ENCODE measurements at places on chromosomes 1 and 21.

DNA sequence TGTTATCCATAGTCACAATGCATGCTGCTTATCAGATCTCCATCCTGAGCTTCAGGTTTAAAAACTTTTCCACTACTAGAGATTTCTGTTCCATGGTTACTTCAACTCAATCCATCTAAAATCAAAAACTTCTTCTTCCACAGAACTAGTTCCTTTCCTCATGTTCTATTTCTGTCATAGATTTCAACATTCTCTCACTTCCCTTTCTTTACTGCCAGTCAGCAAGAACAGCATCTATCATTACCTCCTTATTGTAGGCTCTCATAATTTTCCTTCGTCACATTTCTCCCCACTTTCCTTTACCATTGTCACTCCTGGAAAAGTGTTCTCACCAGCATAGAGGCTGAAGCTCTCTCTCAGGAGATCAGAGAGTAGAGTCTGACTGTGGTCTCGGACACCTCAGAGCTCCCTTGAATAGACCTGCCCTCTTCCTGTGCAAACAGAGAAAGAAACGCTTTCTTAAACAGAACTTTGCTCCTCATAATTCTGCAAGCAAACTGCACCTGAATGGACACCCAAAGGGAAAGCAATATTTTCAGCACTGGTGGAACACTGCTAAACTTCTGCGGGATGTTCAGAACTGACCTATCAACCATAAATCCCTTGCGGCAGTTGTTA is 48.7 kb upstream of the KIRREL1 start:
- no peak for DNase-seq

GRCh38 chr1:32205401-32206370 is at the start of gene IQCC:
Gene IQCC (plus strand): TSS chr1:32205671. CDS start chr1:32205682, 11 bp downstream.
- peak; percentile 77 for DNase-seq

- DNase-seq: no peak
Observed at GRCh38 chr1:116835161-116835560, 74.6 kb upstream of the PTGFRN start.

- no peak for DNase-seq
Observed at GRCh38 chr1:229406798-229407197, 27.1 kb downstream of the ACTA1 start.

DNA sequence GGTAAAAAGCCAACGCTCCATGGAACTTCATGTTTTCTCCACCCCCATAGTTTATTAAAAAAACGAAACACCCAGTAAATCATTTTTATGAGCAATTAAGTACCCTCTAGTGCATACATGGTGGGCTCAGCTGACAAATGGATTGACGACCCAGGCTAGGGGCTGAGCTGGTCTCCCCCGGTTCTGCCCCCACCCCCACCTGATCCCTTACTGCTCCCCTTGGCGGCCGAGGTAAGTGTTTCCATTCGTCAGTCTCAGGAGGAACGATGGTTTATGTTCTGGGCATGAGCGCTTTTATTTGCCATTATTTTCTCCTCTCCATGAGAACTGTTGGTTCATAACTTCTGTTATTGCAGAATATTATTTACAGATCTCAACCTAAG is 233.9 kb upstream of the C1orf174 start:
- DNase-seq: no peak

DNA sequence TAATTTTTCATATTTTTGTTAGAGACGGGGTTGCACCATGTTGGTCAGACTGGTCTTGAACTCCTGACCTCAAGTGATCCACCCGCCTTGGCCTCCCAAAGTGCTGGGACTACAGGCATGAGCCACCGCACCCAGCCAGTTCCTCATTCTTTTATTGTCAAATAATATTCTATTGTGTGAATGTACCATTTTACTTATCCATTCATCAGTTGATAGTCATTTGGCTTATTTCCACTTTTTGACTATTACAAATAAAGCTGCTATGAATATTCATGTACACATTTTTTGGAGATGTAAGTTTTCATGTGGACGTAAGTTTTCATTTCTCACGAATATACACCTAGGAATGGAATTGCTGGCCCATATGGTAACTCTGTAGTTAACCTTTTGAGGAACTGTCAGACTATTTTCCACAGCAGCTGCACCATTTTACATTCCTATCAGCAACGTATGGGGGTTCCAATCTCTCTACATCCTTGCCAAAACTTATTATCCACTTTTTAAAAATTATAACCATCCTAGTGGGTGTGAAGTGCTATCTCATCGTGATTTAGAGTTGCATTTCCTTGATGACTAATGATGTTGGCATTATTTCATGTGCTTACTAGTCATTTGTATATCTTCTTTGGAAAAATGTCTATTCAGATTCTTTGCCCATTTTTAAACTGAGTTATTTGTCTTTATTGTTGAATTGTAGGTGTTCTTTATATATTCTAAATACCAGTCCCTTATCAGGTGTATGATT is 12.7 kb downstream of the PACC1 start:
- peak; percentile 52 for DNase-seq

- no peak for DNase-seq
Observed at GRCh38 chr1:23915466-23915865, 2.3 kb upstream of the CNR2 start.

DNA sequence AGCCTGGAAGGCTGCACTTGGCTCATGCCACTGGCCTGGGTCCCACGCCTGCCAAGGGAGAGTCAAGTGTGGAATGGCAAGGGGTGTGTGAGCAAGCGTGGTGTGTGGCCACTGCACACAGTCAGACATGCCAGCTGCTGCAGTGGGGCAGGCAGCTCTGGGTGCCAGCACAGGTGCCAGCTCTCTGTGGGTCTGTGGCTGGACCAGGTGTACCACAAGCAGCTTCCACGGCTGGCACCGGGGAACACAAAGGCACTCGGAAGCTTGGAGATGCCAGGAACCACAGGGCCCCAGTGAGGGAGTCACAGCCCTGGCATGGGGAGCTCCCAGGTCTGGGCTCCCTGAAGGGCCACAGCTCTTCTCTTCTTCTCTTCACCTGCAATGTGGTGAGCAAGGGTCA is 34.8 kb downstream of the ACTL8 start:
- DNase-seq: no peak

DNA sequence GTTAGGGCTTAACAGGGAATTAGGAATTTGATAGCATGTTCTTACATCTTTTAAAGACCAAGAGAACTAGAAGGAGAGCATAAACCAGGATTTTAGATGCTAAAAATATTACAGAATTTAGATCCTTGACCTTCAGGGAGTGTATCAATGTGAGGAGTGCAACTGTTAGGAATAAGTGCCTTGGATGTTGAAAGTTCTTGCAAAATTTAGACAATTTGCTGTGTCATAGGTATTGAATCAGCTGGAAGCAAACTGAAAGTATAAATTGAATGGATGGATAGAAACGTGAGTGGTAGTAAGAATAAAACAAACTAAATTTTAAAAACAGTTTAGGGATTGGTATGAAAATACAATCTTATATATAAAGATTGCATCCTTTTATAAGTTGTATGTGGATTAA is 27.7 kb downstream of the PPP1R12B start:
- peak; percentile 12 for DNase-seq

DNA sequence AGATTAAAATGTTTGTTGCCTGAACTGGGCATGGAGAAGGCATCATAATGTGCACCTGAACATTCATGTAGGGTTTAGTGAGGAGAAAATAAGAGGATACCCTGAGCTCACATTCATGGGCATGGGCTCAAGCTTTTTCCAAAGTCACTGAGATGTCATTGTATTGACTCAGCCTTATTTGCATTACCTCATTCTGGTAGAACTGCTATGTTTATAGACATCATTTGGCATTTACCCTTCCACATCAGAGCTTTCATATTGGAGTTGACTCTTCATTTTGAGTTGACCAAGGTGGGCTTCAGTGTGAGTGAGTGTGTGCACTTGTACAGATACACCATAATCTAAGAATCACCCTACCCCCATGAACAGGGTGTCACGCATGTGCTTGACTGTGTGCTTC is 143.2 kb downstream of the PBX1 start:
- DNase-seq: peak; percentile 34

GRCh38 chr1:201355471-201355870 is 22.0 kb downstream of the TNNT2 start:
- no peak for DNase-seq

DNA sequence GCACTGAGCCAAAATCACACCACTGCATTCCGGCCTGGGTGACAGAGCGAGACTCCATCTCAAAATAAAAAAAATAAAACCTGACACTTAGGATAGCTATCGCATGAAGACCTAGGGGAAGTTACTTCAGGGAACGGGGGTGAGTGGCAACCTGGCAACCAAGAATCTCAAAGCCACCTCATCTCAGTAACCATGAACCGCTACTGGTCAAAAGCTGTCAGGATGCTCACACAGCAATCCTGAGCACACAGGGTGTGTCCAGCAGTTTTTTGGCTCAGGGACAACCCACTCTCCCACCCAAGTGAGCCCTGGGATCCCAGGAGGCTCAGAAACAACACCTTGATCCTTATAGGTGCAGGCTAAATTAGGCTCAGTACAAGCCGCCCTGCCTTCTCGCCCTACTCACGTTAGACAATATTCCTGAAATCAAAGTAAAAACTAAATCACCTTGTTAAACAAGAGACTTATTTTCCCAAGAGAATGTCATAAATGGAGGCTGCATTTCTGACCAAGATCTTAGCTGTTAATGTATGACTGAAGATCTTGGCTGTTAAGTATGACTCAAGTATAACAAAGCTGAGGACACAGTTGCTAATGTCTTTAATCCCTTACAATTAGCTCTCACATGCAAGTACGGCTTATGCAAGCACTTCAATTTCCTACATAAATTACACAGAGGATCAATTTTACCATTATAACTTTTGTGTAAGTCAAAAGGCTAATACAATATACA is 48.3 kb upstream of the NADK start:
- peak; percentile 28 for DNase-seq

DNA sequence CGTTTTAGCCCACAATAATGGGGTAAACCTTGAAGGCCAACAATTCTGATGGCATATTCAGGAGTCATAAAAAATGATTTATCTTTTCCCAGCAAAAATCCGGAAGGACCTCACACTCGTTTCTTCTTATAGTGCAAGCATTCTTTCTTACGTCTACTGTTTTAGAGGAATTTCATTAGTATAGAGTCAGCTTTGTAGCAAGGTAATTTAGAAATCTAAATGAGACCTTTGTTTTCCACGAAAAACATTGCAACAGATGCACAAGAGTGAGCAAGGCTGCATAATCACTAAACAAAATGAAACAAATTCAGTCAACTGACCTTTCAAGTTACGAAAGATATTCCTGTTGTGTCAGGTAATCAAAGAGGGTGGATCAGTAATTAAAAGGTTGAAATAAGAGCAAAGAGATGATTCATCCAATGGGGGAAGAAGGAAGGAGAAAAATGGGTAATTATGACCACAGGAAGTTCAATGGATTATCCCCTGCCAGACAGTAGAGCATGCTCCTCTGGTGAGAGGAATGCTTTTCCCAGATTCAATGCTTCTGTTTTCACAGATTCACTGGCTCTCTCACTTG is 560 bp upstream of the CSDE1 start:
- DNase-seq: peak; percentile 37

DNA sequence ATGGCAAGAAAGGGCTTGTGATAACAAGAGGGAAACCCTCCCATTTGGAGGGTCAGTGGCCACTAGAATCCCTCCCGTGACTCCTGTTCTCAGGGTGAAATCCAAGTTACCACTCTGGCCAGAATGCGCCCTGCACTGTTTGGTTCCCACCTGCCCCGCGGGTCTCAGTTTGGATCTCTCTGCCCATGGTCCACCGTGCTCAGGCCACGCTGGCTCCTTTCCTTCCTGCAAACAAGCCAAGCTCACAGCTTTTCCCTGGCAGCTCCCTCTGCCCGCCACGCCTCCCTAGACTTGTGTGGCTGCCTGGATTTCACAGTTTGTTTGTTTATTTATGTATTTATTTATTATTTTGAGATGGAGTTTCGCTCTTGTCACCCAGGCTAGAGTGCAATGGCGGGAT is 179.5 kb upstream of the VAMP3 start:
- no peak for DNase-seq

DNA sequence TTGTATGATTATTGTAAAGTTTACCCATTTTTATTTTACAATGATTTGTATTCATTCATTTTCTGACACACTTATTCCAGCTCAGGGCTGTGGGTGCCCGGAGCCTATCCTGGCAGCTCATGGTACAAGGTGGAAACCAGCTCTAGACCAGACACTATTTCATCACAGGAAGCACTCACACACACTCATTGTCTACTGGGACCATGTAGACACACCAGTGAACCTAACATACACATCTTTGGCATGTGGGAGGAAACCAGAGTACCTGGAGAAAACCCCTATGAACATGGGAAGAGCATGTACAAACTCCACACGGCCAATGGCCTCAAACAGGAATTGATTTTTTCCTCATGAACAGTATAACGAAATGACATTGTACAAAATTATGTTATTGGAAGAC is 2.4 kb downstream of the DTL start:
- DNase-seq: no peak

- DNase-seq: no peak
Observed at GRCh38 chr1:241495741-241496140, 23.8 kb downstream of the FH start.

GRCh38 chr1:1527092-1527816 is 13.2 kb downstream of the TMEM240 start:
- no peak for DNase-seq

GRCh38 chr1:113141650-113142473 is 68.9 kb downstream of the LRIG2 start:
- peak; percentile 74 for DNase-seq

GRCh38 chr1:9724706-9725476 is 73.4 kb downstream of the PIK3CD start:
- peak; percentile 37 for DNase-seq

DNA sequence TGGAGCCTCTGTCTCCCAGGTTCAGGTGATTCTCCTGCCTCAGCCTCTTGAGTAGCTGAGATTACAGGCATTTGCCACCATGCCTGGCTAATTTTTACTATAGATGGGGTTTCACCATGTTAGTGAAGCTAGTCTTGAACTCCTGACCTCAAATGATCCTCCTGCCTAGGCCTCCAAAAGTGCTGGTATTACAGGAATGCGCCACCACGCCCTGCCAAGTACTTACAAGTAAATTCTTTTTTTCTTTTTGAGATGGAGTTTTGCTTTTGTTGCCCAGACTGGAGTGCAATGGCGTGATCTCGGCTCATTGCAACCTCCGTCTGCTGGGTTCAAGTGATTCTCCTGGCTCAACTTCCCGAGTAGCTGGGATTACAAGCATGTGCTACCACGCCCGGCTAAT is 42.5 kb downstream of the RPRD2 start:
- peak; percentile 6 for DNase-seq

DNA sequence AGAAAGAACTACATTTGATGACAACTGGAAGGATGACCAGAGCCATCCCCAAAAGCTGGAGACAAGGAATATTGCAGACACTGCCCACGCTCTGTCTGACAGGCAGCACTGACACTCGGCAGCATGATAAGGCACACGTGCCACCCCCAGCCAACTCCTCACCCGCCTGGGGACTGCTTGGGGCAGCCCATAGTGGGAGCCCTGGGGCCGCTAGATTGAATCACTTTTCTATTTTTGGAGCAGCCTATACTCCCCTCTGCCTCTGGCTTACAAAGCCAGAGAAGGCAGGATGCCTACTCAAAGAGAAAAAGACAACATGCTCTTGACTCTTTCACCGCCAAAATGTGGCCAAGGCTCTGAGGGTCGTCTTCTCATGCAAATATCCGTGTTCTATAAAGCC is 1.3 kb downstream of the SMG5 start:
- DNase-seq: peak; percentile 17
